ENCODE measurements at places on chromosomes 12 and 14.

- peak; percentile 16 for DNase-seq
Measured at GRCh38 chr14:59688224-59689170, 111.9 kb upstream of the CCDC175 start.

DNA sequence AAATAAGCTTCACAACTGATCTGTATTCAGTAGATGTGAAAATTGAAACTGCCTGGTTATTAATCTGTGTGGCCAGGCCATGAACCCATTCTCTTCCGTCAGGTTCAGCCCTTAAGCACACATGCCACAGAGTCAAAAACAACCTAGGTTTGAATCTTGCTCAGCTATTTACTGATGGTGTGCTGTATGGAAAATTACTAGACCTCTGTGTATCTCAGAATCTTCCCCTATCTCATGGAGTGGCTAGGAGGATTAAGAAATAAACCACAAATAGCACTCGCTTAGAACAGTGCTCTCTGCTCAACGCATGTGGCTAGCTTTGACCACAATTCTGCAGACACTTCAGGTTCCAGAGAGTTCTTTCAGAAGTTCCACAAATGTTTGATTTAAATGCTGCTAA lies 240.7 kb upstream of the PLEKHG7 start:
- no peak for DNase-seq

- DNase-seq = no peak
Measured at GRCh38 chr12:116712458-116713303, 25.2 kb downstream of the SPRING1 start.

GRCh38 chr12:12527820-12528296 lies 34.8 kb downstream of the DUSP16 start:
- no peak for DNase-seq

DNA sequence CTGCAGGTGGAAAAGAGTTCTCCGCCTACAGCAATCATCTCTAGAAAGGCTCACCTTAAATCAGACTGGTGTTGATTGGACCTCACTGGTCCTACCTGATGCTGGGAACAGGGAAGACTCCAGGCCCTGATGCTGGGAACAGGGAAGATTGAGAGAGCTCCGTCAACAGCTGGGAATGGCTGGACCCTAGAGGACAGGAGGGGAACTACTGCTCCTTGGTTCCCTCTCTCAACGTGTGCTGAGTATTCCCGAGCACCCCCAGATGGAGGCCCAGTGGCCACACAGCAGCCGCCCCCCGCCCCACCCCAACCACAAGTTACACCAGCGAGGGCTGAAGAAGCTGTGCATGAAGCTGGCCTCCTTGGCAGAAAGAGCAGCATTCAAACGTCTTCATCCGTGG lies 240.3 kb downstream of the SLC15A4 start:
- DNase-seq = no peak

GRCh38 chr12:107684990-107685359 lies 624 bp upstream of the PWP1 start:
- DNase-seq = no peak

DNA sequence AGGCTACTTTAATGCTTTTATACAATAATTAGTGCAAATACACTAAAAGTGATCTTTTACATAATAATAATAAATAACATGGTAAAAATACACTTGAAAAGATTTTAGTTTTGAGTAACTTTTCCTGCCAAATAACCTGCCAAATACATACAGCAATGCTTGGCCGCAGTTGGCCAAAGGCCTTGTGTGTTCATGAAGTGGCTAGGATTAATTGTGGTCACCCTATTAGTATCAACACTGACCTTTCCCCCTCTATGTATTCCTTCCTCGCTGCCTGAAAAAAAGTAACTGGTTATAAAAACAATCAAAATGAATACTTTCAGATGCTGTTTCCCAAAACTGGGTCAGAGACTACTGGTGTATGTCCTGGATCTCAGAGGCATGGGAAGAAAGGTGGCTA lies 34.3 kb downstream of the KICS2 start:
- DNase-seq = no peak

DNA sequence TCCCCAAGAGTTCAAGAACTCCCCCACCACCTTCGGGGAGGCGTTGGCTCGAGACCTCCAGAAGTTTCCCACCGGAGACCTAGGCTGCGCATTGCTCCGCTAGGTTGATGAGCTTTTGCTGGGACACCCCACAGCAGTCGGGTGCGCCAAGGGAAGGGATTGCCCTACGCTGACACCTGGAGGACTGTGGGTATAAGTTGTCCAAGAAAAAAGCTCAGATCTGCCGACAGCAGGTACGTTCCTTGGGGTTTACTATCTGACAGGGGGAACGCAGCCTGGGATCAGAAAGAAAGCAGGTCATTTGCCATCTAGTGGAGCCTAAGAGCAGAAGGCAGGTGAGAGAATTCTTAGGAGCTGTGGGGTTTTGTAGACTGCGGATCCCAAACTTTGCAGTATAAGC lies 98.8 kb downstream of the FRMD6 start:
- DNase-seq = no peak

Data from amygdala (tissue), 56 donors.